LNCaP clone FGC (cell line): ENCODE measurements at places on chromosomes 4 and X.
A peak's percentile ranks its signal among the peaks of the same experiment; 100 is the strongest.

DNA sequence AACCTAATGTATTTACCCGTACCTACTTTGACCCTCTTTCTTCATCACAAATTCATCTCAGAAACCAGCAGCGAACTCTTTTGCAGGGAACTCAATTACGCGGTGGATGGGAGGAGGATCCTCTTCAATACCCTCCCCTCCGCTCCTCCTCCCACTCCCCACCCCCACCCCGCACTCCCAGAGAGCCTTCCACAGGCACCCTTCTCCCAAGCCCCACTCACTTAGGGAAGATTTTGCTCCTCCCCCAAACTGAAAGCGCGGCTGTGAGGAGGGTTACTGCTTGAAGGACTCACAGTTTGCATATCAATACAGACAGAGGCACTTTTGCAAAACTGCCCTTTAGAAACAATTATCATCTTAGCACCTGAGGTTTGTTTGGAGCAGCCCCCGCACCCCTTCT lies 960 bp upstream of the IL1RAPL1 start:
- no peak for DNase-seq

DNA sequence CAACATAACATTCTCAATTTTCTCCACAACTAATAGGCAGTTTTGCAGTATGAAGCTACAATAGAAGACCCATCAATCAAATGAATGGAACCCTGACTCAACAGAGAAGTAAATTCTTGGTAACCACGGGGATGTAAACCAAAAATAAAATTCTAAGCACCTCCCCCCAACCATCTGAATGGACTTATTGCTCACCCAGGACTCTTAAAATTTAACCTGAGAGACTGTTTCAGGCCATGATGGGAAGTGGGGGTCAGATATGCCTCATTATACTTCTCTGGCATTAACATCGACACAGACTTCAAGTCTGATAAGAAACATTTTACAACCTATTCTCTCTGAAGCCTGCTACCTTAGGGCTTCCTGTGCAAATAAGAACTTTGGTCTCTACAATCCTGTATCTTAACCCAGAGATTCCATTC lies 620.9 kb downstream of the TLL1 start:
- DNase-seq = no peak

DNA sequence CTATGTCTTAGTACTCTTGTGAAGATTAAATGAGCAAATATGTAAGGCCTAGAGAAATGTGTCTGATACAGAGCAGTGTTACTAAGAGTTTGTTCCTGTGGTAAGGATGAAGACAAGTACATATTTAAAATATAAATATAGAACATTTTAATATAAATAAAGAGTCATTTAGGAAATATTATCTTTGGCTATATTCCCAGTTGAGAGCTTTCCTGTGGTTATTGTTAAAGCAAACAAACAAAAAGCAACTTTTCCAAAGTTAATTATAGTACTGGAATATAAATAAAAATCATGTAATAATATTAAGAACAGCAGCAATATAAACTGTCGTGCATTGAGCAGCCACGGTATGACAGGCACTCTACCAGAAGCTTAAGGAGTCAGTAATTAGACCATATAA lies 472.5 kb downstream of the INPP4B start:
- DNase-seq = peak; percentile 22

GRCh38 chr4:46844325-46844917 lies 64.6 kb downstream of the COX7B2 start:
- peak; percentile 10 for DNase-seq

- DNase-seq = no peak
Observed at GRCh38 chr4:8523175-8523574, 57.0 kb upstream of the GPR78 start.

DNA sequence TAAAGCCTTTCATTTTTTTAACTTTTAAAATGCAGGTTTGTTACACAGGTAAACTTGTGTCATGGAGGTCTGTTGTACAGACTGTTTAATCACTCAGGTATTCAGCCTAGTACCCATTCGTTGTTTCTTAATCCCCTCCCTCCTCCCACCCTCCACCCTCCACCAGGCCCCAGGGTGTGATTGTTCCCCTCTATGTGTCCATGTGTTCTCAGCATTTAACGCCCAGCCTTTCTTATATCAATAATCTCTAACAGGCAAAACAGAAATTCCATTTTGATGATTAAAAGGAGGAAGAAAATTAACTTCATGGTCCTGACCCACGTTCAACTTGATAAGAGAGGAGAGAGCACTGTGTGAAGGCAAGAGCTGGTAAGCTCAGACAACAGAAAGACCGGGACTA lies 75.1 kb downstream of the TSPAN5 start:
- DNase-seq = no peak

DNA sequence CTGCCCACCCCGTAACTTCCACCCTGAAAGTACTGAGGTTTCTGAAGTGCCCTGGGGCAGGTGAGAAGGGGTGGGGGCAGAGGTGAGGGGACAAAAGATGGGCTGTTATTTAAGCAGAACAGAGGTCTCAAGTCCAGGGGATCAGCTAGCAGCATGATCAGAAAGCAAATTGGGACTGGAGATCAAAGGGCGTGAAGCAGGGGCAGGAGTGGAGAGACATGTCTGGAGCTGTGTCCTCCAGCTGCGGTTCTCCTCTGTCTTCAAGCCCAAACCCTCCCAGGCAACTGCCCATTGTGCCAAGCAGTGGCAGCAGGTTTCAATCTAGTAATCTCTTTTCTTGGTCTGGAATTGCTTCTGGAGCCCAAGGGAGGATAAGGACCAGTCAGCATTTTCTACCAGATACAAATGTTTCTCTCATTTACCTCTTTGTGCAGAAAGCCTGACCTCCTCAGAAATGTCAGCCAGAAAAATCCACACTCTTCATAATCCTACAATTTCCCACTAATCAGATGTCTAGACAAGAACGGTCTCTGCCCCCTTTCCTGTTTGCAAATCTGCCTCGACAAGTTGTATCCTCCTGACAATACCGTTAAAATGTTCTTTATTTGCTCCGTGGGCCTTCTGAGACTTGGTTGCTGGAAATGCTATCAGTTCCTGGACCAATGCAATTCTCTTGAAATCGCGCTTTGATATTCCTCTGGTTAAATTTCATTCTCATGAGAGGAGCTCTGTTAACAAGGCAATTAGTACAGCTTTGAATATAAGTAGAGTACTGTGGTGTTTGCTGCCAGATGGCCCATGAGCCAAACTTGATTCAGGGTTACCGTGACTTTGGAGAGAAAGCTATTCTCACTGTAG lies 23.2 kb upstream of the RASL11B start:
- no peak for DNase-seq

- no peak for DNase-seq
Observed at GRCh38 chr4:99669084-99669483, 11.5 kb upstream of the C4orf54 start.

GRCh38 chr4:129355516-129355915 lies 259.6 kb downstream of the C4orf33 start:
- DNase-seq = no peak

GRCh38 chrX:48696909-48697727 lies 584 bp downstream of the SUV39H1 start:
- no peak for DNase-seq

- no peak for DNase-seq
Observed at GRCh38 chrX:148133105-148133725, 152.1 kb downstream of the FMR1NB start.

- no peak for DNase-seq
Observed at GRCh38 chr4:6032249-6033244, 14.3 kb upstream of the C4orf50 start.

DNA sequence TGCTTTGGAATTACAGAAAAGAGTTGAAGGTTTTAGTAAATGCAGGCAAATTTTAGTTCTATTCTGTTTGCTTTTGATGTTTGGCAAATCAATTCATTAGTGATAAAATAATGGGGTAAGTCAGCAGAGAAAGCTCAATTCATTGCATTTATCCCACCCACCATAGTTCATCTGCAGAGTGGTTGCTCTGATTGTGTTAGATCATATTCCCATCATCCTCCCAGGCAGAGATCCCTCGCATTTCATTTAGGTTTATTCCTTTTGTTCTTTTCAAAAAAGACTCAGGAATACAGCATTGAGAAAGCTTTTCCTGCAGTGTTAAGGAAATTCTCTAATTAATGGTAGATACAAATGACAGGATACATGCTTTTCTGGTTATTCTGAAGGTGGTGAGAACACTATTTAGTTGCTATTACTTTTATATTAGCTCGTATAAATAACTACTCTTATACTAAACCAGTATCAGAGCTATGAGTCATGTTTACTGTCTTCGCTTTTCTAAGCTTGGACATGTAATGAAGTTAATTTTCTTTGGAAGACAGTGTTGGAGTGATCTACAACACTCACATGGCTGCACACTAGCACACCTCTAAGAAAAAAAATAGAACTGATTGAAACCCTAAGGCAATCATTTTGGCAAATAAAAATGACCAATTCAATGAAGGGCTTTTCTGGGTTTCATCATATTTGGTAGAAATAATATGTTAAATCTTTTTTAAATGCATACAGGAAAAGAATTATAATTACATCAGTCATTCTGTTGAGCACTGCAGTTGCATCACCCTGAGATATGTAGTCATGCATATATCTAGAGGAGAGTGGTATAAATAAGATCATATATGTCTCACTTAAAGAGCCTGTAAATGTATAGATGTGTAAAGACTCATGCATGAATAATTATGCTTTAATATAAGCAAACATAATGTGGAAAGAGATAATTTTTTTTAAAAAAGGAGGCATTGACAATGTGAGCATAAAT lies 351.6 kb downstream of the PCDH7 start:
- no peak for DNase-seq

DNA sequence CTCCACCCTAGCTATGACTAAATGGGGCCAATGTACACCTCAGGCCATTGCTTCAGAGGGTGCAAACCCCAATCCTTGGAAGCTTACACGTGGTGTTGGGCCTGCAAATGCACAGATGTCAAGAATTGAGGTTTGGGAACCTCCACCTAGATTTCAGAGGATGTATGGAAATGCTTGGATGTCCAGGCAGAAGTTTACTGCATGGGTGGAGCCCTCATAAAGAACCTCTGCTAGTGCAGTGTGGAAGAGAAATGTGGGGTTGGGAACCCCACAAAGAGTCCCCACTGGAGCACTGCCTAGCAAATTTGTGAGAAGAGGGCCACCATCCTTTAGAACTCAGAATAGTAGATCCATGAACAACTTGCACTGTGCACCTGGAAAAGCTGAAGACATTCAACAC lies 284.1 kb downstream of the ANTXR2 start:
- no peak for DNase-seq

DNA sequence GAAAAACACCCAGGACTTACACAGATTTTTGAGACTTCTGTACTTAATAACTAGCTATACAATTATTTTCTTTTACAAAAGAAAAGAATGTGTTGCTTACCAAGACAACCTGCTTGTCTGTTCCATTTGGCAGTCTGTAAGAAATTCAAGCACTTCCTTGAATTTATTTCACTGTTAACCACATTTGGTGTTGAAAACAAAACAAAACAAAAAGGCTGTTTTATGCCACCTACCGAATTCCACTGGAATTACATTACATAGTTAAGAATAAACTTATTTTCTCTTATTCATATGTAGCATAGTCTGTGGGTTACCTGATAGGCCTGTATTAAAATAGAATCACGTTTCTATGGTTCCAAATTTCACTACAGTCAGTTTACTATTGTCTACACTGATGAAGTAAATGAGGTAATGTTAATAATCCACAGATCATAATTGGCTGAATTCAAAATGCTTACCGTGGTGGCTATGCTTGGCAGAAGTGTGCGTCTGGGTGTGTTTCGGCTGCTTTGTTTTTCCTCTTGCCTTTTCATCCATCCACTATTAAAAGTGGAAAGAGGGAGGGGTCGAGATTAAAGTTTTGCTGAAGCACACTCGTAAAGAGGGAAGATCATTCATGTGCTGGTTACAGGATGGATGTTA lies at the start of gene TLR1:
TLR1 (minus strand) TSS at position 138 of the 642 bp plus-strand sequence. CDS start 5,960 bp downstream, outside the sequence.
- DNase-seq = peak; percentile 17

DNA sequence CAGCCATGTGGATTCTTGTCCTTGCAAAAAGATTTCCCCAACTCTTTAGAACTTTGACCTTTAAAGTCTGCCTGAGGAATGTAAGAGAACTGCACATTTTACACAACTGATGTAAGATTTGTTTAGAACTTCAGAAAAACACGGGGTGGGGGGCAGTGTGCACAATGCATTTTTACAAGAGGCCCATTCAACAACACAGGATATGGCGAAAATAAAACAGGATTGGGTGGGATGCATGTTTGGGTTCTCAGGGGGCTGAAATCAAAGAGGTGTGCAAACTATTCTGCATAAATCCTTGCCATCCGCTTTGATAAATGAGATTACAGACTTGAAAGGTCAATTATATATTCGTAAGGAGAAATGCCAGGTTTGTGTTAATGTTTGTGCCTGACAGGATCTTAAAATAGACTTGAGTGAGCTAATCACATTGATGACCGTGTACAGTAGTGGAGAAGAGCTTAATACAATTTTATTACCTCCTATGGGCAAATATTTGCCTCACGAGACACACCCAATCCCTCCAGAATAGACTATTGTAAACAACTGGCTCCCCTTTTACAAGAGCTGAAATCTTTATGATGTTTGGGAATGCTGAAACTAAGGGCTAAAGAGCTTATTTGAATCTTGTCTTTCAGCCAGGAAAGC lies 184.1 kb upstream of the LEF1 start:
- DNase-seq = peak; percentile 88

- DNase-seq = peak; percentile 47
Observed at GRCh38 chr4:124997124-124997523, 284.6 kb upstream of the ANKRD50 start.

GRCh38 chr4:5615496-5616075 lies 92.8 kb downstream of the EVC2 start:
- DNase-seq = no peak

- DNase-seq = no peak
Observed at GRCh38 chr4:83662204-83662603, 126.3 kb downstream of the GPAT3 start.

DNA sequence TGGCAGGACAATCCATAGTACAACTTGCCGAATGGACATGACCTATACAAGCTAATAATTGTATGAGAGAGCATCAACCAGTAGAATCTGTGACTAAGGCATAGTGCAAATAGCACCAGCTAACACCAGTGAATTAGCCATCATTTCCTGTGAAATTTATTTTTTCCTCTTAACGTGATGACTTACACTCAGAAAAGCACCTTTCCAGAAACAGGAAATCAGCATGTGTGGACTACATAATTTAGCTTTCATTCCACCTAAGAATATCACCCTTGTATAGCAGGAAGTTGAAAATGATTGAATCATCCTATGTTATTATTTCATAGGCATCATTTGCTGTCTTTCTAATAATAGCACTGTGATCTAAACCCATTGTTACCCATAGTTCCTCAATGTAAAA lies 1393.4 kb upstream of the PCDH7 start:
- no peak for DNase-seq

GRCh38 chr4:94491322-94491721 lies 39.6 kb downstream of the PDLIM5 start:
- no peak for DNase-seq

DNA sequence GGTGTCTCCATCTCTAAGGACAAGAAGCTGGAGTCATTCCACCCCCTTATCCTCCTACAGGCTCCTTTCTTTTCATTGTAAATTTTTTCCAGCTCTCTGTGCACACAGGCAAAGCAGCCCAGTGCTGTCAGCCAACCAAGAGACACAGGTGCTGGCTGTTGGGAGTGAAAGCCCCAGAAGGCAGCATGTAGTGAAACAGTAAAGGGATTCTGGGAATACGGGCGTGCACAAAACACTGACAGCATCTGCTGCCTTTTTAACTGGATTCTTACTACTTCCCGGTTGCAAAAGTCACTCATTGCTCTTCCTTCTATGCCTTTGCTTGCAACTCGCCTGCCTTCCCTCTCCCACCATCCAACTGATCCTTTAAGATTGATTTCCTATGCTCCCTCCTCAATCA lies 208.6 kb upstream of the PRPS2 start:
- no peak for DNase-seq
